ENCODE measurements at places on chromosomes 13 and 19.

GRCh38 chr13:59346999-59347723 is 816.6 kb downstream of the DIAPH3 start:
- no peaks in the 10 kb centered on the region for H3K36me3 ChIP-seq
- no peak overlapping the region for H3K27ac ChIP-seq
- no peak overlapping the region for H3K4me3 ChIP-seq
- no peaks in the 10 kb centered on the region for H3K27me3 ChIP-seq
- H3K4me1 ChIP-seq: no peaks in the 10 kb centered on the region

GRCh38 chr13:24651718-24652345 is 28.4 kb upstream of the ATP12A start:
- no peaks in the 10 kb centered on the region for H3K36me3 ChIP-seq
- H3K27ac ChIP-seq: no peak overlapping the region
- H3K27me3 ChIP-seq: no peaks in the 10 kb centered on the region
- DNase-seq: no peak
- H3K4me3 ChIP-seq: no peak overlapping the region

GRCh38 chr13:94662274-94662945 is 49.9 kb downstream of the SOX21 start:
- no peaks in the 10 kb centered on the region for H3K4me1 ChIP-seq
- no peak overlapping the region for H3K27ac ChIP-seq
- H3K36me3 ChIP-seq: no peaks in the 10 kb centered on the region
- DNase-seq: no peak
- peaks cover 25% of the 10 kb centered on the region for H3K27me3 ChIP-seq

GRCh38 chr13:109241160-109241559 is 545.2 kb downstream of the IRS2 start:
- no peaks in the 10 kb centered on the region for H3K36me3 ChIP-seq
- H3K4me1 ChIP-seq: no peaks in the 10 kb centered on the region
- no peak for DNase-seq
- H3K27ac ChIP-seq: no peak overlapping the region
- no peak overlapping the region for H3K4me3 ChIP-seq

DNA sequence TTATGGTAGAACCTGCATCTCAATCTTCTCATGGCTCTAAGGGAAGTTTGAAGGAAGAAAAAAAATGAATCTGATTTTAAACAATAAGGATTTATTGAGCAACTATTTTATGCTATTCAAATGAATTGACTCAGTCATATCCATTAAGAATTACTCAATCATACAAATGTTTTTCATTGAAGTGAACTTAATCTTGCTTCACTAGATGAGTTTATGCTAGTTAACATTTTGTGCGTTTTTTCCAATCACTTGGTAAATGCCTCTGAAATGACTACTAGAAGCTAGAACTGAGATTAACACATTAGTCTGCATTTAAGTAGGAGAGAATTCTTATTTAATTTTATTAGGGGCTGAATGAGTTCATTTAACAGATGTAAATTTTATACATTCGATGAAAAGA is 25.2 kb downstream of the RXFP2 start:
- H3K4me3 ChIP-seq: no peak overlapping the region
- no peak overlapping the region for H3K27ac ChIP-seq
- H3K27me3 ChIP-seq: no peaks in the 10 kb centered on the region
- no peak for DNase-seq
- H3K4me1 ChIP-seq: no peaks in the 10 kb centered on the region
- H3K36me3 ChIP-seq: no peaks in the 10 kb centered on the region

DNA sequence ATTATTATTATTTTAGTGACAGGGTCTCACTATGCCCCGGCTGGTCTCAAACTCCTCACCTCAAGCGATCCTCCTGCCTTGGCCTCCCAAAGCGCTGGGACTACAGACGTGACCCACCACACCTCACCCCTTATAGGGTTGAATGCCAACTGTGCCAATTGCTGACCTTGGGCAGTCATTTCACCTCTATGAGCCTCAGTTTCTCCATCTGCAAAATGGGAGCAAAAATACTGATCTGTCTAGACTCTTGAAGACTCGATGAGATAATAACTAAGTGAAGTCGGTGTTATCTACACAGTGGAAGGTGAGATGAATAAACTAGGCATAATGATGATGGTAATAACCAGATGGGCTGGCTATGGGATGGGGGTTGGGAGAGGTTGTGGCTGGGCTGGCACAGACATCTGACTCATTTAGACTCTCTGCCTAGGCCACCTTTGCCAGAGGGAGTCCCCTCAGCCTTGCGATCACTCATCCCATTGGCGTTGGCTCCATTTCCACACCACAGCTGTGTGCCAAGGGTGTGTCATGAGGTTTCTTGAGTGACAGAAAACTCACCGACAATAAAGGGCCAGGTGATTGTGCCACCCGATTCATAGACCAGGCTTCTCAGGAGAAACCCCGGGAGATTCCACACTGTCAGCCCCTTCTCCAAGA is at the start of gene CASP14:
Gene CASP14, plus strand, starts transcription at position 596 of the 657 bp plus-strand sequence. CDS start 2,772 bp downstream, outside the sequence.
- no peaks in the 10 kb centered on the region for H3K4me1 ChIP-seq
- H3K36me3 ChIP-seq: no peaks in the 10 kb centered on the region
- no peaks in the 10 kb centered on the region for H3K27me3 ChIP-seq
- no peak for DNase-seq

DNA sequence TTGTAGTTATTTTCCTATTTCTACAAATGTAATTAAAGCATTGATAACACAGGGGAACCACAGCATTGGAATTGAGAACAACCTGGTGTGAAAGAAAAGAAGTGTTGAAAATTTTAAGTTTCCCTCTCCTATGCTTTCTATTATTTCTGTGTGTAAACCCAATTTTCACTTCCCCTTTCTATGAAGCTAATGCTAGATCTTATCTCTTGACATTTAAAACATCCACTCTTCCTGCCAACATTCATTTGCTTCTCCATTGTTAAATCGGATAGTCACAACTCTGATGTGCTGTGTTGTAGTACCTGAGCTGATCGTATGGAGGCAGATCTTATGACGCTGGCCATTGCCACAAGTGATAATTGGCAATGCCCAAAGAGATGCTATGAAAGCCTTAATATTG is 203.0 kb downstream of the ITGBL1 start:
- no peak overlapping the region for H3K4me3 ChIP-seq
- no peaks in the 10 kb centered on the region for H3K36me3 ChIP-seq
- no peaks in the 10 kb centered on the region for H3K27me3 ChIP-seq
- H3K27ac ChIP-seq: no peak overlapping the region
- no peak for DNase-seq

- no peak for DNase-seq
- no peaks in the 10 kb centered on the region for H3K27me3 ChIP-seq
- H3K36me3 ChIP-seq: no peaks in the 10 kb centered on the region
- no peak overlapping the region for H3K4me3 ChIP-seq
These were observed 35.4 kb upstream of the MAP3K10 start for GRCh38 chr19:40155749-40156265.

GRCh38 chr19:5600797-5601196 is 21.8 kb downstream of the SAFB2 start:
- H3K4me3 ChIP-seq: no peak overlapping the region
- H3K27ac ChIP-seq: no peak overlapping the region
- peaks cover 94% of the 10 kb centered on the region for H3K36me3 ChIP-seq
- H3K27me3 ChIP-seq: no peaks in the 10 kb centered on the region

GRCh38 chr13:75802161-75802560 is 166.0 kb downstream of the LMO7 start:
- H3K27me3 ChIP-seq: no peaks in the 10 kb centered on the region
- no peaks in the 10 kb centered on the region for H3K36me3 ChIP-seq
- no peaks in the 10 kb centered on the region for H3K4me1 ChIP-seq
- no peak for DNase-seq

GRCh38 chr19:46603752-46604231 is 2.7 kb downstream of the CALM3 start:
- no peak for DNase-seq
- H3K36me3 ChIP-seq: peaks cover 35% of the 10 kb centered on the region
- no peak overlapping the region for H3K4me3 ChIP-seq
- H3K27me3 ChIP-seq: no peaks in the 10 kb centered on the region

DNA sequence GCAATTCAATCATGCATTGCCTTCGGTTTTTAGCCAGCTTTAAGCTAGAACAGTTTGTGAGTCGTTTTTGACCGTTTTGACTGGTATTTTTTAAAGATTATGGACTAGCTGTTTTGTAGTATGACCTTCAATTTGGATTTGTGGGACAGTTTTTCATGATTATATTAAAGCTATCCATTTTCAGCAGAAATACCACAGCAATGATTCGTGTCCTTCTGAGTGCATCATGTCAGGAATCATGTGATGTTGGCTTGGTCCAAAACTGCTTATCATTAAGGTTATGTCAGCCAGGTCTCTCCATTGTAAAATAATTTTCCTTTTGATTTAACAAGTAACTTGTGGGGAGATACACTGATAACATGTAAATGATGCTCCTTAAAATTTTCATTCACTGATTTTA is 229.0 kb downstream of the POSTN start:
- H3K27ac ChIP-seq: no peak overlapping the region
- no peaks in the 10 kb centered on the region for H3K36me3 ChIP-seq
- H3K4me1 ChIP-seq: no peaks in the 10 kb centered on the region
- no peaks in the 10 kb centered on the region for H3K27me3 ChIP-seq

DNA sequence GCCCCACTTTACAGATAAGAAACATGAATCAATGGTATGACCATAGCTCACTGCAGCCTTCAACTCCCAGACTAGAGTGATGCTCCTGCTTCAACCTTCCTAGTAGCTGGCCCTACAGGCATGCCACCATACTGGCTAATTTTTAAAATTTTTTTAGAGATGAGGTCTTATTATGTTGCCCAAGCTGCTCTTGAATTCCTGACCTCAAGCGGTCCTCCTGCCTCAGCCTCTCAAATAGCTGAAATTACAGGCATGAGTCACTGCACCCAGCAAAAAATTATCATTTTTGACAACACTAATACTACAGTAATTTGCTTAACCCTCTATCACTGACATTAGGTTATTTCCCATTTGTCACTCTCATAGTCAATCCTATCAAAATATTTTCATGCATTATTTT is 14.7 kb downstream of the CAB39L start:
- H3K4me1 ChIP-seq: peaks cover 10% of the 10 kb centered on the region
- no peaks in the 10 kb centered on the region for H3K36me3 ChIP-seq
- DNase-seq: no peak
- no peak overlapping the region for H3K4me3 ChIP-seq
- H3K27me3 ChIP-seq: no peaks in the 10 kb centered on the region

DNA sequence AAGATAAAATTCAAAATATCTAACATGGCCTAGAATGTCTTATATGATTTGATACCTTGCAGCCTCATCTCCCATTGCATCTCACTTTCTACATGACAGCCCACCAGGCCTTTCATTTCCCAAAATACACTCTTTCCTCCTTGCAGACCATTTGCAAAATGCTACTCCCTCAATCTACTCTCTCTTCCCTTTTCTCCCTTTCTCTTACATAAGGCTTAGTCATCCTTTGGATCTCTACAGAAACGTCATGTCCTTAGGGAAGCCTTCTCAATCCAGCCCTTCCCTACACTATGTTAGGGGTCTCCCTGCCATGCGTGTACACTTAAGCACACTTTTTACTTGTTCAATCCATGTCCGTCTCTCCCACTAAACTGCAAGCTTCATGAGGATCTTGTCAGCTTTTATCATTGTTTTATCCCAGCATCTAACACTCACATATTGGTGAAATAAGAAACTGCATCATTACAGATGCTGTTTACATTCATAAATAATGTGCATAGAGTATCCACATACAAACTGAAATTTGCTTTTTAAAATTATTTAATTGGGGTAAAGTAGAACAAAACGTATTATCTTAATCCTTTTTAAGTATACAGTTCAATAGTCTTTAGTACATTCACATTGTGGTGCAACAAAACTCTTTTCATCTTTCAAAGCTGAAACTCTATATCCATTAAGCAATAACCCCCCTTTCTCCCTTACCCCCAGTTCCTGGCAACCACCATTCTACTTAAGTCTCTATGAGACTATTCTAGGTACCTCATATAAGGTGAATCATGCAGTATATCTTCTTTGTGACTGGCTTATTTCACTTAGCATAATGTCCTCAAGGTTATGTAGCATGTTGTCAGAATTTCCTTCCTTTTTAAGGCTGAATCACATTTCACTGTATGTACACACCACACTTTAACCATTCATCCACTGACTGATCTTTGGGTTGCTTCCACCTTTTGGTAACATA is 11.5 kb upstream of the WBP4 start:
- no peaks in the 10 kb centered on the region for H3K27me3 ChIP-seq
- no peaks in the 10 kb centered on the region for H3K36me3 ChIP-seq
- H3K4me1 ChIP-seq: peaks cover 63% of the 10 kb centered on the region
- DNase-seq: peak; percentile 93
- no peak overlapping the region for H3K4me3 ChIP-seq

DNA sequence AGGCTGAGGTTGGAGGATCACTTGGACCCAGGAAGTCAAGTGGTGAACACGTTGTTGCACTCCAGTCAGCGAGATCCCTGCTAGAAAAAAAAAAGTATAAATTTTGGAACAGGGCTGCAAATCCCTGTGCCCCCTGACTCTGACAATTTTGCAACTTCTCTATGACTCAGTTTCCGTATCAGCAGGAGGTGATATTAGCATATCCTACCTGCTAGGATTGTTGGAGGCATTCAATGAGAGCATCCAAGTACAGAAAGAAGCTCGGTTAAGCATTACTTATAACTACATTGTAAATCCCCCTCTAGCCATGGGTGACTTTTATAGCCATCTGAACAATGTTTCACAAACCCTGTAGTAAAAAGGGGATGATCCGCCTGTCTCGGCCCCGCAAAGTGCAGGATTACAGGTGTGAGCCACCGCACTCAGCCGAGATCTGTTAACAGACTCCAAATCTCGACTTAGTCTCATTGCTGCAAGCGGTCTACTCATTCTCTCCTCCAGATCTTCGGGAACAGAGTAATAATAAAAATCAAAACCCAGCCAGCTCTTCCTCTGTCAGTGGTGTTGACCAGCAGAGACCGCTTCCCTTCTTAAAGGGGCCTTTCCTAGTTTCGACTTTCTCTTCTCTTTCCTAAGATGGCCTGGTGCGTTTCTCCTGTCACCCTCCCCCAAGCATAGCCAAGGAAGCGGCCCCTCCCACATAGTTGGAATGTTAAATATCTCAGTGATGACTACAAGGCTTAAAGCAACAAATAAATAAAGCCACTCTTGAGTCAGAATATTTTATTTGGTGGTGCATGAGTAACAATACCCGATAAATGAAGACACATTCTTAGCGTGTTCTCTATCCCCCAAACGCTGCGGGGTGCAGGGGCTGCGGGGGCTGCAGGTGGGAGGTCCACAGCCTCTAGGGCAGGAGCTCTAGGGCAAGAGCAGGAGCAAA is 10.3 kb upstream of the BICRA start:
- H3K4me1 ChIP-seq: peaks cover 65% of the 10 kb centered on the region
- H3K36me3 ChIP-seq: no peaks in the 10 kb centered on the region
- H3K27ac ChIP-seq: peak overlapping the region; percentile 15

- H3K4me3 ChIP-seq: peak overlapping the region; percentile 41
- H3K27me3 ChIP-seq: no peaks in the 10 kb centered on the region
- no peak overlapping the region for H3K27ac ChIP-seq
These were observed 3.4 kb downstream of the HMG20B start for GRCh38 chr19:3575949-3576673.
